Left ventricle myocardium inferior (tissue), 1 donor: ENCODE measurements at places on chromosomes 12 and 14. TPM values are rescaled to one million over a fixed set of nuclear protein-coding genes. Genes with fewer than 3 reads are reported as not detected.

GRCh38 chr12:128857133-128857763, 4.0 kb downstream of the GLT1D1 start:
- no peak overlapping the region for H3K27ac ChIP-seq
- no peak overlapping the region for H3K4me3 ChIP-seq
- no peak for DNase-seq
- peaks cover 82% of the 10 kb centered on the region for H3K27me3 ChIP-seq
- no peaks in the 10 kb centered on the region for H3K36me3 ChIP-seq

DNA sequence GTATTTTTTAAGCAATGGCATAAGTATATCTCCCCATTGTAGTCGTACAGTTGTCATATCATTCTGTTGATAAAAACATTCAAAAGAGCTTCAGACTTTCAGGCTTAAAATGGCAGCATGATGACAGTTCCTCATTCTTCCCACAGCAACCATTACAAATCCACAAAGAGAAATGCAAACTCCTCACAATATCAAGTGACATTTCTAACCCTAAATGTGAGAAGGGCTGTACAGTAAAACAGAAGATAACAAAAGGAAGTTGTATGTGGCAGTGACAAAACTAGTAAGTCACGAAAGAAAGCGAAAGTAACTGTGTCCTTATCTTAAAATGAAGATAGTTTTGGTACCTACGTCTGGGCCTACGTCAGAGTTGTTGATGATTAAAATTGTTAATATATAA, 46.7 kb downstream of the GXYLT1 start:
- peak overlapping the region; percentile 24 for H3K27ac ChIP-seq
- peak overlapping the region; percentile 48 for H3K4me3 ChIP-seq
- H3K27me3 ChIP-seq: no peaks in the 10 kb centered on the region
- H3K4me1 ChIP-seq: peaks cover 27% of the 10 kb centered on the region
- no peak for DNase-seq

GRCh38 chr14:31951638-31951964, 125.5 kb upstream of the ARHGAP5 start:
- peak overlapping the region; percentile 69 for H3K27ac ChIP-seq
- H3K36me3 ChIP-seq: no peaks in the 10 kb centered on the region
- peaks cover 32% of the 10 kb centered on the region for H3K4me1 ChIP-seq
- H3K4me3 ChIP-seq: no peak overlapping the region

- H3K4me1 ChIP-seq: peaks cover 54% of the 10 kb centered on the region
- H3K36me3 ChIP-seq: peaks cover 40% of the 10 kb centered on the region
- no peaks in the 10 kb centered on the region for H3K27me3 ChIP-seq
- H3K4me3 ChIP-seq: peak overlapping the region; percentile 92
- peak overlapping the region; percentile 94 for H3K27ac ChIP-seq
Measured at GRCh38 chr12:118136559-118137003, 657 bp downstream of the PEBP1 start.

GRCh38 chr12:57614948-57615500, 3.8 kb downstream of the ARHGEF25 start:
- peak overlapping the region; percentile 78 for H3K27ac ChIP-seq
- peaks cover 26% of the 10 kb centered on the region for H3K27me3 ChIP-seq
- H3K36me3 ChIP-seq: peaks cover 29% of the 10 kb centered on the region
- DNase-seq: no peak
- peak overlapping the region; percentile 87 for H3K4me3 ChIP-seq
- H3K4me1 ChIP-seq: peaks cover 85% of the 10 kb centered on the region

- H3K4me1 ChIP-seq: peaks cover under 1% of the 10 kb centered on the region
- DNase-seq: no peak
- H3K27ac ChIP-seq: no peak overlapping the region
- no peak overlapping the region for H3K4me3 ChIP-seq
Measured at GRCh38 chr12:93526786-93527428, 45.6 kb upstream of the SOCS2 start.

DNA sequence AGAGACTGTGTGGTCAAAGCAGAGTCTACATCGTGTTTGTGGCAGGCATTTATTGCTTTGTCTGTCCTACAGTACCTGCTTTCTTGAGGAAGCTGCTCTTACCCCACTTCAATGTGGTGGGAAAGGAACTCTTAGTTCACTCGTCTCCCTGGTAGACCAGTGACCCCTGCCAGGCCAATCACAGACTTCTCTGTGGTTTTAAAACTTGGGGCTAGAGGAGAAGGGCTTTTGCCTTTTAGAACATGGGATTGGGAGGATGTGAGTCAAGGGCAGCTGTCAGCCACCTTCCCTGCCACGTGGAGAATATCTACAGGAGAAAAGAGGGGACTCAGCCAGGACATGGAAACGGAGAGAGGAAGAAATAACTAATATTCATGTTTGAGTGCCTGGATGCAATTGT, 36.8 kb upstream of the TMED10 start:
- DNase-seq: no peak
- no peaks in the 10 kb centered on the region for H3K27me3 ChIP-seq
- H3K27ac ChIP-seq: no peak overlapping the region
- H3K36me3 ChIP-seq: no peaks in the 10 kb centered on the region

DNA sequence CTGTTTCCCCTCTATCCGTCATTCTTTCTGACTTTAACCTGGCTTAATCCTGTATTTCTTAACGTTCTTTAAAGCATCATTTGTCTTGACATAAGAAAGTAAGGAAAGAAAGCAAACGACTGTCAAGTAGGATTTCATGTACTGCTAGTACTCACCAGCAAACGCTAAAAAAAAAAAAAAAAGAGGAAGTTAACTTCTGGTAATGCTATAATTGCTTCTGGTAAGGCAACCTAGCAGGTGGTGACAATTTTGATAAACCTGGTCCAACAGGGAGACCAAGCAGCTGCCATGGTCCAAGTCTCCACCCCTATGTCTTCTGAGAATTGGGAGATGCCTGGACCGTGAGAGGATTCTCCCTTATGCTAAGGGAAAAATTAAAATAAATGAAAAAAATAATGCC, 306.6 kb downstream of the DAD1 start:
- no peaks in the 10 kb centered on the region for H3K36me3 ChIP-seq
- DNase-seq: no peak
- H3K4me1 ChIP-seq: no peaks in the 10 kb centered on the region

DNA sequence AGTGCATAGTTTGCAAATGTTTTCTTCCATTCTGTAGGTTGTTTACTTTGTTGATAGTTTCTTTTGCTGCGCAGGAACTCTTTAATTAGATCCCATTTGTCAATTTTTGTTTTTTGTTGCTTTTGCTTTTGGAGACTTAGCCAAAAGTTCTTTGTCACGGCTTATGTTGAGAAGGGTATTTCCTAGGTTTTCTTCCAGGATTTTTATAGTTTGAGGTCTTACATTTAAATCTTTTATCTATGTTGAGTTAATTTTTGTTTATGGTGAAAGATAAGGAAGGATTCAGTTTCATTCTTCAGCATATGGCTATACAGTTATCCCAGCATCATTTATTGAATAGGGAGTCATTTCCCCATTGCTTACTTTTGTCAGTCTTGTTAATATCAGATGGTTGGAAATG, 51.9 kb downstream of the SYNE2 start:
- no peak overlapping the region for H3K4me3 ChIP-seq
- H3K27me3 ChIP-seq: no peaks in the 10 kb centered on the region
- H3K27ac ChIP-seq: no peak overlapping the region
- no peak for DNase-seq

- no peak overlapping the region for H3K27ac ChIP-seq
- no peaks in the 10 kb centered on the region for H3K4me1 ChIP-seq
- DNase-seq: no peak
Measured at GRCh38 chr12:40602562-40602961, 89.7 kb upstream of the CNTN1 start.

- no peak overlapping the region for H3K27ac ChIP-seq
- H3K4me3 ChIP-seq: no peak overlapping the region
- no peaks in the 10 kb centered on the region for H3K4me1 ChIP-seq
- DNase-seq: peak; percentile 22
- no peaks in the 10 kb centered on the region for H3K36me3 ChIP-seq
- peaks cover 44% of the 10 kb centered on the region for H3K27me3 ChIP-seq
Measured at GRCh38 chr14:22386924-22387775, 201.9 kb downstream of the DAD1 start.

- H3K36me3 ChIP-seq: peaks cover 3% of the 10 kb centered on the region
- no peak for DNase-seq
- no peak overlapping the region for H3K4me3 ChIP-seq
- H3K4me1 ChIP-seq: no peaks in the 10 kb centered on the region
- no peak overlapping the region for H3K27ac ChIP-seq
- no peaks in the 10 kb centered on the region for H3K27me3 ChIP-seq
Measured at GRCh38 chr14:24249230-24250021, 7.0 kb upstream of the TINF2 start.

The NKX2-1 gene
- total RNA-seq: not detected

The NFATC4 gene
- 20.6 TPM for total RNA-seq

The MYF5 gene
- not detected for total RNA-seq

The ACSS3 gene
- total RNA-seq: 24.5 TPM

The VPS37B gene
- total RNA-seq: 13.3 TPM

The ANAPC7 gene
- 32.0 TPM for total RNA-seq

The PDE3A gene
- total RNA-seq: 161 TPM

The BICDL1 gene
- 0.08 TPM for total RNA-seq

The NELL2 gene
- total RNA-seq: 0.55 TPM

The CCDC38 gene
- total RNA-seq: 0.22 TPM
